Activated CD4-positive, alpha-beta memory T cell treated with anti-CD3 and anti-CD28 coated beads for 36 hours (primary cell): ENCODE measurements at places on chromosomes 3 and 15. TPM values are rescaled to one million over a fixed set of nuclear protein-coding genes. Genes with fewer than 3 reads are reported as not detected.

DNA sequence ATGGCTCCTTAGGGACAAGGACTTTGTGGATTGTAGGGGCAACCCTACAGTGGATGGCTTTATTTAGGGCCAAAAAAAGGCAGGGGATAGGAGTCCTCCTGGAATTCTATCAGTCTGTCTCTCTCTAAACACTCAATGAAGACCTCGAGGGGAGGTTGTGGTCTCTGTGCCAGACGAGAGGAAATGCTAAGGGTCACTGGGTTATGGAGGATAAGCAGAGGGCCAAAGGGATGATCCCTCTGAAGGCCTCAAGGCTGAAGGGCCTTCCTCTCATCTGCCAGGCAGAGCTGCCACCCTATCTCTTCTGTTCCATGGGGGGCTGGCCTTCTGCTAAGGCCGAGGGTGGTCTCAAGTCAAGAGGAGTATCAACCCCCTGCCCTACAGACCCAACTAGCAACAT is 27.0 kb downstream of the PLXNB1 start:
- no peaks in the 10 kb centered on the region for H3K4me1 ChIP-seq
- H3K4me3 ChIP-seq: no peak overlapping the region
- no peak for DNase-seq
- H3K27me3 ChIP-seq: peaks cover 1% of the 10 kb centered on the region
- H3K27ac ChIP-seq: no peak overlapping the region

DNA sequence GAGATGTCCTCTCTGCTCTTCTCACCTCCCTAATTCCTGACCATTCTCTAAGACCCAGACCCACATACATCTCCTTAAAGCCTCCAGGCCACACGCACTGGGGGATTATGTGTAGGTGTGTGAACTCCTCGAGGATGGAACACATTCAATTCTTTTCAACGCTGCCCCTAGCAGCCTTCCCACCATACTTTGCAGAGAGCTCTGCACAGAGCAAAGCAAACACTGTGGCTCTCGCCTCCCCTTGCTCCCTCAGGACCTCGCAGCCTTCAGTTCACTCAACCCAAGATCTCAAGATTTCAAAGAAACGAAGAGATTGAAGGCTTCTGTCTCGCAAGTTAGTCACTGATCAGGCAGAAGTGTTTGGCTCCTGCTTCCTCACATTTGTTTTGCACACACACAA is 6.0 kb downstream of the ACTC1 start:
- peaks cover 38% of the 10 kb centered on the region for H3K27me3 ChIP-seq
- H3K4me3 ChIP-seq: no peak overlapping the region
- H3K36me3 ChIP-seq: no peaks in the 10 kb centered on the region
- no peak overlapping the region for H3K27ac ChIP-seq
- no peak for DNase-seq
- H3K4me1 ChIP-seq: no peaks in the 10 kb centered on the region

- H3K4me1 ChIP-seq: no peaks in the 10 kb centered on the region
- H3K27ac ChIP-seq: no peak overlapping the region
- no peak for DNase-seq
- no peaks in the 10 kb centered on the region for H3K27me3 ChIP-seq
Observed at GRCh38 chr3:167346171-167346570, 33.9 kb downstream of the ZBBX start.

Gene GPR149
- not detected for total RNA-seq
